ENCODE measurements at places on chromosomes 13 and 19.

DNA sequence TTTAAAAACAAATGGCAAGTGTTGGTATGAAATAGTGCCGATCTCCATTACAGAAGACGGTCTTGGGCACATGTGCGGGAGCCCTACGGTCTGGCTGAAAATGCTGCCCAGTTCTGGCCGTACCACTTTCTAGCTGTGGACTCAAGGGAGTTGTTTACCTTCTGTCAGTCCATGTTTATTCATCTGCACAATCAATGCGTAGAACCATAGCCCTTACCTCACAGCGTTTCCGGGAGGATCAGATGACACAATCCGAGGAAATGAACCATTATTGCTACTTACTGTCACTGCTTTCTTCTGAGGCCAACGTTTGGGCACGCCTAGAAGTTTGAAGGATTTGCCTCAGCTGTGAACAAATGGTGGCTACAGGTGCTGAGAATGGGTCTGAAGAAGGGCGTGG is 31.2 kb downstream of the GADD45B start:
- DNase-seq = no peak

DNA sequence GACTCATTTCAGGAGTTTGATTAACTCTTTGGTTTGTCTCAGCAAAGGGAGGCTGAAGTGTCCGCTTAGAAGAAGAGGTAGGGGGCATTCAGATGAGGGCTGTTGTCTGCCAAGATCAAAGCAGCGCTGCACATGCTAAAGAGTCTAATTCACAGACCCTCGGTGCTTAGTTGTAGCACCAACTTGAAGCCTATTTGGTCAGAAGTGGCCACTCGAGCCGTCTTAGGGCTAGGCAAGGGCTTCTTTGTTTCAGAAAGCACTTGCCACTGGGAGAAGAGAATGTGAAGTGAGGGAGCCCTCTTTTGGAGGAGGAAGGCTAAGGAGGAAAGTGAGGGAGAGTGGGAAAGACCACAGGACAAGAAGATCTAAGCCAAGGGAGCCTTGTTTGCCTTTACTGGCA is 313.4 kb upstream of the TMTC4 start:
- peak; percentile 9 for DNase-seq

GRCh38 chr13:109738298-109738746 is 48.1 kb downstream of the IRS2 start:
- no peak for DNase-seq

GRCh38 chr13:77537289-77537919 is 1.9 kb downstream of the SCEL start:
- DNase-seq = no peak

DNA sequence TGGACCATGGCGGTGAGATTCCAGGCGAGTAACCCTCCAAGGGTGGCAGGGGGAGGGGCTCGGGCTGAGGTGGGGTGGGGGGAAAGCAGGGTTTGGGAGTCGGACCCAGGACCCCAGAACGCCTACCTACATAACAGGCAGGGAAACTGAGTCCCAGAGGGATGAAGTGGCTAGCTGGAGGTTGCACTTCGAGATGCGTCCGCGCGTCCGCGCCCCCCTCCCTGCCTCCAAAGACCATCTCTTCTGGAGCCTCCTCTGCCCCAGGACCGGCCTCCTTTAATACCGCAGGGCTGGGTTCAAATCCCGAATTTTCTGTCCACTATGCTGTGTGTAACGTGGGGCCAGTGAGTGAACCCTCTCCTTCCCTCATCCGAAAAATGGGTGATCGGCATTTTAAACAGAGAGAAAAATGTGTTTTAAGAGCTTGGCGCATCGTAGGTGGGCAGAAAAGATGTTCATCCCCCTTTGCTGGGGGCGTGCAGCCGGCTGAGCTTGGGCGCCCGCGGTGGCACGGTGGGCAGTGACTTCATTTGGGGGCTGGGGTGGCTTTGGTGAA is 13.8 kb downstream of the TJP3 start:
- no peak for DNase-seq

Measured in non-pigmented ciliary epithelial cell (primary cell).